ENCODE measurements at places on chromosomes 3 and 15.

- no peak for DNase-seq
These were observed 4.7 kb downstream of the DPH3 start for GRCh38 chr3:16260046-16260445.

- DNase-seq = no peak
These were observed 39.1 kb downstream of the GOLM2 start for GRCh38 chr15:44327578-44327977.

DNA sequence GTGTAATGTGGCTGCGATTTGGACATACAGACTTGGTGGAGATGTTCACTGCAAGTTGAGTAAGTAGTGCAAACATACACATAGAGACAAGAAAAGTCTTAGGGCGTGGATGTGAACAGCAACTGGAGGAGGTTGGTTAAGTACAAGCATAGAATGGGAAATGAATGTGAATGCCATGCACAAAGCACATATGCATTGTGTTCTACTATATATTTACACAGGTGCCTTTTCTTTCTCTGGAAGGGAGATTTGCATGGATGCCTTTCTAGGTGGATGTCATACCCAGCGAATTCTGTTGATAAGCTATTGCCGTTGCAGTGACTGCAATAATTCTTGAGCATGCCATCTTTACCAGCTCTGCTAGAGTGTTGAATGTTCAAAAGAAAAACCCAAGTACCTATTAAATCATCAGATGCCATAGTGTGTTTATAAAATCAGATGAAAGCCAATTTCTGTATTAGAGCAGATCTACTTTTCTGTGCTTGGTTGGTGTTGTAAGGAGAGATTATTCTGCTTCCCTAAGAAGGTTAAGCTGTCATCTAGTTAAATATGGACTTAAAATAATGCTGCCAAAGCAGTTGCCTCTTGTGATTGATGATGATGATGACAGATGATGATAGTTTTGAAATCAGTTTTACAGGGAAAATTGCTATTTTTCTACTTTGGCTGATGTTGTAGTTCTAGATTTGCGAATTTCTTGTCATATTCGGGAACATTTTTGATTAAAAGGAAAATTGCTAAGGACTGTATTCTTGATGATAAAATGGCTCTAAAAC is 148.4 kb downstream of the CNTN4 start:
- DNase-seq = no peak

DNA sequence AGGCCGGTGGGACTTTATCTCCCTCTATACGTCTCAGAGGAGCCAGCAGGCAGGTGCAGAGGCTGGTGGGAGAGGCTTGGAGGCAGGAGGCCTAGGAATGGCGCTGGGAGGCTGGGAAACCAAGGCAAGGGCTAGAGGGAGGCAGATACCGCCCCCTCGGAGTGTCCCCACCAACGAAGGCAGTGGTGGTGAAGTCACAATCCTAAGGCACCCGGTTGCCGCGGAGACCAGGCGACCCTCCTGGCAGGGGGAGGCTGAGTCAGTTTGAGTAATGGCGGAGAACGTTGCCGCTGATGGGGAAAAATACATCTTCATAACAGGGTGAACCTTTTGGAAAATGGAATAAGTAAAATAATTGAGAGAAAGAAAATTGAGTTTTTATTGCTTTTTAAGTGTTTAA is 29.9 kb upstream of the CACNA2D2 start:
- no peak for DNase-seq

DNA sequence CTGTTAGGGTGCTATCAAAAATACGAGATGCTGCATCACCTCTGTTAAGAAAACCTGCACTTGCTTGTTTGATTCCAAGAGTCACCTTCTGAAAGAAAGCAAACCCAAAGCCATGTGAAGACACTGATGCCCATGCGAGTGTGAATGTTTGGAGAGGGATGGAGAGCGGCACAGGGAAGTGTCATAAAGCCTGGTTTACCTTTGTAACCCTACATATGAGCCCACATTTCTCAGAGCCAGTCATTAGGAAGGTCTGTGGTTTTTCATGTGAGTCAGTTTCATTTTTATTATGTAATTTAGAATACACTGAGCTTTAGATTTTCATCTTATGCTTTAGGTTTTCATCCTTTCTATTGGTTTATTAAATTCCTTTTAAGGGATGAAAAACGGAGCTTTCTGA is 896.8 kb downstream of the ROBO1 start:
- DNase-seq = no peak
